ENCODE measurements at places on chromosomes 5 and 9. TPM values are rescaled to one million over a fixed set of nuclear protein-coding genes. Genes with fewer than 3 reads are reported as not detected.

KCNV2 gene
- polyA plus RNA-seq, result 0.14 TPM

- no peak for DNase-seq
Observed at GRCh38 chr5:123549256-123549904, 37.4 kb downstream of the CSNK1G3 start.

CYLC2 gene
- not detected for polyA plus RNA-seq

- DNase-seq, result no peak
Observed at GRCh38 chr5:123763201-123763600, 251.2 kb downstream of the CSNK1G3 start.

All from renal cortex interstitium (tissue), 15 donors.